Activated naive CD4-positive, alpha-beta T cell treated with anti-CD3 and anti-CD28 coated beads, Interleukin-2, amount 10 ng/mL, durations not matched to agents 7 days and 5 days (primary cell): ENCODE measurements at places on chromosomes 2 and 18.
A peak's percentile ranks its signal among the peaks of the same experiment; 100 is the strongest.

- no peak for DNase-seq
Measured at GRCh38 chr2:222837643-222838056, 23.2 kb upstream of the ACSL3 start.

GRCh38 chr2:27955384-27956161 is 65.0 kb downstream of the BABAM2 start:
- DNase-seq, result no peak

GRCh38 chr18:61865466-61866175 is 27.2 kb downstream of the RNF152 start:
- no peak for DNase-seq

GRCh38 chr18:26771524-26771923 is 94.0 kb downstream of the AQP4 start:
- DNase-seq, result no peak

- no peak for DNase-seq
Measured at GRCh38 chr2:226362980-226363379, 436.6 kb downstream of the IRS1 start.

- no peak for DNase-seq
Measured at GRCh38 chr2:184971546-184972068, 373.3 kb downstream of the ZNF804A start.

DNA sequence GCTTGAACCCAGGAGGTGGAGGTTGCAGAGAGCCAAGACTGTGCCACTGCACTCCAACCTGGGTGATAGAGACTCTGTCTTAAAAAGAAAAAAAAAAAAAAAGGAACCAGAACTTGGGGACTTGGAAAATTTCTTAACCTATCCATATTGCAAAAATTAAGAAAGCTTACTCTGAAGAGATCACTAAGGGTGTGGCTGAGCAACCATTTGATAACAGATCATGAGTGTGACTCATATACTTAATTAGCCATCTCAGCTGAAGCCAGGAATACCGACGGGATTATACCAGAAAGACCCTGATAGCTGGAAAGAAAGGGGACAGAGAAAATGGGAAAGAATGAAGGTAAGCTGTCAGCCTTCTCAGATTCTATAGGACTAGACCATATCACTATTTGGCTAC is 7.1 kb upstream of the ADD2 start:
- no peak for DNase-seq

DNA sequence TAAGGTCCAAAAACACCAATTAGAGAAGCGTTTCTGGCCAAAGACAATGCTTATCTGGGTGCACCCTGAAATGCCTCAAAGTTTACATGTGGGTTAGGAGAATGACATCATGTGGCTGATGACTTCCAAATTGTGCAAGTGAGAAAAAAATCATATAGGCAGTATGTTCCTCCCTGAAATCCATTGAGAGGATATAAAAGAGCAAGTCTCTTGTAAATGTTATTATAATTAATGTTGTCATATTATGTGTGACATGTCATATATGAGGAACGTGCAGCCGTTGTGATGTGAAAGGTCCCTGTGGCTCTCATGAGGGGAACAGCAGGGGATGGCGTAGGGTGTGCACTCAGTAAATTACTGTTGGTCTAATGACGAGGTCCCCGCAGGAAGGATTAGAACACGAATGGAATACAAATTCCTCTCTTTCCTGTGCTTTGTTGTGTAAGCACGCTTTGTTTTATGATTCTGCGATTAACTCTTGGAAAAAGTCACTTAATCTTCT is 290.8 kb downstream of the PRKCE start:
- DNase-seq, result no peak

- DNase-seq, result no peak
Measured at GRCh38 chr2:218885981-218886947, 5.6 kb downstream of the WNT10A start.

- no peak for DNase-seq
Measured at GRCh38 chr2:120736624-120737339, 1.1 kb downstream of the GLI2 start.

DNA sequence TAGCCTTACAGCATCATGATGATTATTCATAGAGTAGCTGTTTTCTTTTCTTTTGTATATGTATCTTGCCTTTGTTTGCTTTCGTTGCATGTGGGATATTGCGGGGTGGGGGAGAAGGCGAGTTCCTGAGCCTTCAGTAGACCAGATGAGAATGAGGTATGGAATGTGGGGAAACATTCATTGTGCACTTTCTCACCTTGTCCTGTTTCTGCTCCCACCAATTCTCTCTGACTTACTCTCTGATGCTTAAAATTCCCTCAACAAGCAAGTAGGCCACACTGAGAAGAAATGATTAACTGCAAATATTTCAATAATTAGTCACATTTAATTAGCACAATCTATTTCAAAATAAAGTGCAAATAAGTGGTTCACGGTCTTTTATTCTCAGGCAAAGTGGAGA is 31.0 kb downstream of the GKN2 start:
- no peak for DNase-seq

- no peak for DNase-seq
Measured at GRCh38 chr2:66494708-66495107, 59.8 kb downstream of the MEIS1 start.

GRCh38 chr2:109372614-109373013 is 241.2 kb downstream of the SEPTIN10 start:
- DNase-seq, result no peak

- no peak for DNase-seq
Measured at GRCh38 chr18:32891797-32892196, 119.0 kb upstream of the KLHL14 start.

- DNase-seq, result no peak
Measured at GRCh38 chr2:128568106-128568505, 249.4 kb upstream of the HS6ST1 start.

GRCh38 chr2:102748107-102748506 is 13.7 kb upstream of the TMEM182 start:
- DNase-seq, result no peak

DNA sequence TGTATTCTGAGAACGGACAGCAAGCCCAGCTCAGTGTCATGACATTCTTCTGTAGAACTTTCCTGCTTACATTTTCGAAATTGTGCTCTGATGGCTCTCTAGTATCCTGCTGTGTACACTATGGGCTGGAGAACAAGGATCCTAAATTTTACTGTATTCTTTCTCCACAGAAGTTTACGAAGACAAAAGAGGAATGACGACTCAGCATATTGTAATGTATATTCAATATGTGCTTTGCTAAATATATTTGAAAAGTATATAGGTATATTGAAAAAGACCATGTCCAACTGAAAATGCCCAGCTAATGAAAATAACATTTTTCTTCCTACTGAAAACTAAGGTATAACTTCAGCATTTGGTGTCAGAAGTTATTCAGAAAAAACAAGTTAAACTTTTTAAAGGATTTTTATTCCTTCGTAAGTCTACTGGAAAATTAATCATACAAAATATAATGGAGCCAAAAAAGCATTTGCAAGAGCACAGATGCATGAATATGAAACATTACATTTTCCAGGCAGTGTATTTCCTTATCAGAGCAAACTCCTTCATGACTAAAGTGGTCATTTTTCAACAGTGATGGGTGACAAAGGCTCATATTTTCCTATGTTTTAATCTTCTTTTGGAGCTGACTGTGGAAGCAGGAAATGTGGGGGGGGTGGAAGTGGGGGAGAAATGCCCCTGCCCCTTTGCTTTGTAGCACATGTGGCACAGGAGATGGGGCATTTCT is 143.8 kb upstream of the THUMPD2 start:
- no peak for DNase-seq

GRCh38 chr18:12657684-12658425 is at the start of gene SPIRE1:
Gene SPIRE1 (minus strand): TSS chr18:12658107. CDS start chr18:12657866, 241 bp downstream.
- peak; percentile 54 for DNase-seq

DNA sequence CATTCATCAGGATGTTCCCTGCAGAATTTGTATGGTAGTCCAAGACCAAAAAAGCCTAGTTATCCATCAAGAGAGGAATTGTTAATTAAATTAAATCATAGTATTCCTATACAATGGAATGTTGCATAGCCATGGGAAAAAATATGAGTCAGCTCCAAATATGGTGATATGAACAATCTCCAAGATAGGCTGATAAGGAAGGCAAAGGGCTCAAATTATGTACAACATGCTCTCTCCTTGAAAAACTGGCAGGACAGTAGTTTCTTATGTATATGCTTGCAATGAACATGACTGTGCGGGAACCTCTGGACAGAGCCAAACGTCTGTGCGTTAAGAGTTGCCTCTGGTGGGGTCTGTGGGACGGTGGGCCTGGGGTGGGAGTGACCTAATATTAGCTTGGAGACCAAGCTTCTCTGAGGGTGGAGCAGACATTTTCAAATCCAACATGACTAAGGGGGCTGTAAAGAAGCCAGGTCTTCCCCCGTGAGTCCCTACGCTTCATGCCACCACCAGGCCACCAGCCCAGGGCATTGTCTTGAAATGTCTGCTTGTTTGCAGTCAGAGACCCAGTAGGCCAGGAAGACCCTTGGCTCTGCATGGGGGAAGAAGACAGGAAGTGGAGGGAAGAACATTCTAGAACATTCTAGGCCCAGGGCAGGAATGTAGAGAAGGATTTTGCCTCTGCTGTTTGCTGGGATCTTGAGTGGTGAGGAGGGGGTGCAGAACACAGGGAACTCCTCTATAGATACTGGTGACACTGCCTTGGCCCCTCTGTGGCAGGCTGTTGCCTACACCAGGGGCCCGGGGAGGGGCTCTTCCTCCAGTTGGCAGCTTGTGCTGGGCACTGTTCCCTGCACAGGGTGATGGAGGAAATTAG is 244.0 kb upstream of the HS6ST1 start:
- DNase-seq, result no peak

DNA sequence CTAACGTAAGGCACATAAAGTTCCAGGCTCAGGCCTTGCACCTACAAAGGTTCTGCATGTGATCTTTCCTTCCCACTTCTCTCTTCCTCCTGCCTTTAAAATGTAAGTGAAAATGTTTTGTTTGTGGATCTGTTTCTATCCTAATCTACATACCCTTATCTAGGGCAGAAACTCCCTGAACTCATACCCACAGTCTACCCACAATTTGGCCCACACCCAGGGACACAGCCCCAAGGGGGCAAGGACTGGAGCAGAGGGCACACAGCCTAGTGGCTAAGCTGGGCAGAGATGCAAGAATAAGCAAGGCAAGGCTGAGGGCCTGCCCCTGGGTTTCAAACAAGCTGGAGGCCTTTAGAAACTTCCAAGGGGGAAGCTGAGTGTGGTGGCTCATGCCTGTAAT is 71.0 kb downstream of the HS1BP3 start:
- no peak for DNase-seq

- no peak for DNase-seq
Measured at GRCh38 chr18:37525262-37525585, 40.4 kb downstream of the CELF4 start.

GRCh38 chr18:48393776-48394175 is 15.4 kb downstream of the ZBTB7C start:
- DNase-seq, result no peak

DNA sequence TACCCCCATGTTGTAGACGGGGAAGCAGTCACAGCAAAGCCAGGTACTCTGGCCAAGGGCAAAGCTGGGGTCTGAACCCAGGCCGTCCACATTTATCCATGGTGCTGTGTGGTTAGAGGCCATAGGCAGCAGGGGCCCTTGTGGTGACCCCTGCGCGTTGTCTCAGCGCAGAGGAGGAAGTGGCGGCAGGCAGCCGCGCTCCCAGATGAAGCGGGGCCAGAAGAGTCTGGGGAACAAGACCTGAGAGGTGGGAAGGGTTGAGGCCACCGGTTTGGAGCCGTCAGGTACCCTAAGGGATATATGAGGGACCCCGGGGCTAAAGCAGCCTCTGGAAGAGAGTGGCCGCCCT is 770 bp downstream of the ZNF396 start:
- DNase-seq, result peak; percentile 49

DNA sequence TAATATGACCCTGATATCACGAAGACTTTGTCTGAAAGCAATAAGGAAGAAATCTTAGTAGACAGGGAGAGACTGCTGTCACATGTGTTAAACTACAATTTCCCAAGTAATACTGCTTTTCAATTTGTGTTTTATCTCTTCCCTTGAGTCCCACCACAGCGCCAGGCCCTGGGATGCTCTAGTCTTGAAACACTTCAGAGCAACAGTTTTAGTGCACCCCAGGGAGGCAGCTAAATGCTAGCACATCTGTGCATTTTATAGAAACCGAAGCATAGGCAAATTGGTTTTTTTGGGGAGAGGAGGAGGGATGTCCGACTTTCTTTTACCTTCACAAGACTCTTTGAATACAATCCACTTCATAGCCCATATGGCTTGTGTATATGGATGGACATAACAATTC is 550.0 kb upstream of the SYT4 start:
- DNase-seq, result no peak

- no peak for DNase-seq
Measured at GRCh38 chr18:13578400-13578799, 148.0 kb downstream of the FAM210A start.

DNA sequence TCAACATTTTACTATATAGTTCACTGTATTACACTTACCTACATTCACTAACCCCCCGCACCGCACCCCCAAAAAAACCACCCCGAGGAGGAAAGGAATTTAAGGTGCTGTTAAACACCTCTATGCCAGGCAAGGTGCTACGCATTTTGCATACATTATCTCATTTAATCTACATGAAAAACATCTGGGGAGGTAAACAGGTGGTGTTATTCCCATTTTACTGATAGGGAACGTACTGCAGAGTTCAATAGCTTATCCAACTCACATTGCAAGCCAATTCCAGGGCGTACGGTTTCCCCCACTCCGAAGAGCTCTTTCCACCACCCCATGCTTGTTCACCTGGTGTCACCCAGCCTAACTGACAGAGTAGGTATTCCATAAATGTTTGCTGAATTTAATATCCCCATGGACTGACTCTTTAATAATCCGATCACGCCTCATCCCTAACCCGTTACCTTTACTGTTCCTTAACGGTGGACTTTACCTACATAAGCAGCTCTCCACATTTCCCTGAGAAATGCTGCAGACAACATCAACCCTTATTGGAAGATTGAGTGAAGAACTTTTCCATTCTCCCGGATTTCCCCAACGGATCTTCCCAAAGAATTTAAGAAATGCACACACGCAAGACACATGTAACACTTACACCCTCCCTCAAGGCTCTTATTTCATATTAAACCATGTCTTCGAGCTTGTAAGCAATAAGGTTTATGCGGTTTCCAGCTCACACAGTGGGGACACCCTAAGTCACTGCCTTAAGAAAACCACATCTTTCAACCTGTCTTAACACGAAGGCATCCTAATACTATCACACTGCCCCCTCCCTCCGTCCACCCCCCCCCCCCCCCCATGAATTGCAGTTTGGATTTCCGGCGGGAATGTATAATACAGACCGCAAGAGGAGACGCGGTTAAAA is 1.2 kb downstream of the RAPH1 start:
- peak; percentile 34 for DNase-seq

DNA sequence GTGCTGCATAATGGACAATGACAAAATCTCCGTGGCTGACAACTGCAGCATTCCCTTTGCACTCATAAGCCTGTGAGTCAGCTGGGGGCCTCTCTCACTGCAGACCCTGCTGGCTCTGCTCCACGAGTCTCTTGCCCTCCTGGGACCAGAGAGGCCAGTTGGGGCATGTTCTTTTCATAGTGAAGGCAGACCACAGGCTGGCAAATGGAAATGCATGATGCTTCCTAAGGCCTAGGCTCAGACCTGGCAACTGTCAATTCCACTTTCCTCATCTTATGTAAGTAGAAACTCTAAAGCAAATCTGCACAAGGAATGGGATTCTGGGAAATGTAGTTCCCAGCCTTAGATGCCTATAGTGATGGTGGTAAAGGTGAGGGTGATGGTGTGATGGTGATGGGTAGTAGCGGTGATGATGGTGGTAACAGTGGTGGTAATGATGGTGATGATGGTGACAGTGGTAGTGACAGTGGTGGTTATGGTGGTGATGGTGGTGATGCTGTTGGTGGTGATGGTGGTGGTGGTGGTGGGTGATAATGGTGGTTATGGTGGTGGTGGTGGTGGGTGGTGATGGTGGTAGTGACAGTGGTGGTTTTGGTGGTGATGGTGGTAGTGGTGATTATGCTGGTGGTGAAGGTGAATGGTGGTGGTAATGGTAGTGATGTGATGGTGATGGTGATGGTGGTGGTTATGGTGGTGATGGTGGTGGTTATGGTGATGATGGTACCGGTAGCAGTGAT is 185.8 kb upstream of the ARL4C start:
- DNase-seq, result no peak
